SK-N-DZ (cell line): ENCODE measurements at places on chromosomes 11 and 22.

- no peak for DNase-seq
Observed at GRCh38 chr22:19715188-19715930, 1.1 kb downstream of the SEPTIN5 start.

- DNase-seq, result no peak
Observed at GRCh38 chr11:62543680-62544444, 2.7 kb downstream of the AHNAK start.

DNA sequence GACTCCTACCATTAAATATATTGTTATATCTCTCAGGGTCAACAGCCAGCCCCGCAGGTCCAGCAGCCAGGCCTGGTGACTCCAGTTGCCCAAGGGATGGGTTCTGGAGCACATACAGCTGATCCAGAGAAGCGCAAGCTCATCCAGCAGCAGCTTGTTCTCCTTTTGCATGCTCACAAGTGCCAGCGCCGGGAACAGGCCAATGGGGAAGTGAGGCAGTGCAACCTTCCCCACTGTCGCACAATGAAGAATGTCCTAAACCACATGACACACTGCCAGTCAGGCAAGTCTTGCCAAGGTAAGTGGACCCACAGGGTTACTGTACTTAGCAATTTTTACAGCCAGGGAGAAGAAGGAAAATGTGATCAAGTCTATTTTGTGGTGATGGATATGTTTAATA is 35.1 kb downstream of the EP300 start:
- DNase-seq, result no peak

- no peak for DNase-seq
Observed at GRCh38 chr11:96367342-96367741, 22.4 kb downstream of the CCDC82 start.

DNA sequence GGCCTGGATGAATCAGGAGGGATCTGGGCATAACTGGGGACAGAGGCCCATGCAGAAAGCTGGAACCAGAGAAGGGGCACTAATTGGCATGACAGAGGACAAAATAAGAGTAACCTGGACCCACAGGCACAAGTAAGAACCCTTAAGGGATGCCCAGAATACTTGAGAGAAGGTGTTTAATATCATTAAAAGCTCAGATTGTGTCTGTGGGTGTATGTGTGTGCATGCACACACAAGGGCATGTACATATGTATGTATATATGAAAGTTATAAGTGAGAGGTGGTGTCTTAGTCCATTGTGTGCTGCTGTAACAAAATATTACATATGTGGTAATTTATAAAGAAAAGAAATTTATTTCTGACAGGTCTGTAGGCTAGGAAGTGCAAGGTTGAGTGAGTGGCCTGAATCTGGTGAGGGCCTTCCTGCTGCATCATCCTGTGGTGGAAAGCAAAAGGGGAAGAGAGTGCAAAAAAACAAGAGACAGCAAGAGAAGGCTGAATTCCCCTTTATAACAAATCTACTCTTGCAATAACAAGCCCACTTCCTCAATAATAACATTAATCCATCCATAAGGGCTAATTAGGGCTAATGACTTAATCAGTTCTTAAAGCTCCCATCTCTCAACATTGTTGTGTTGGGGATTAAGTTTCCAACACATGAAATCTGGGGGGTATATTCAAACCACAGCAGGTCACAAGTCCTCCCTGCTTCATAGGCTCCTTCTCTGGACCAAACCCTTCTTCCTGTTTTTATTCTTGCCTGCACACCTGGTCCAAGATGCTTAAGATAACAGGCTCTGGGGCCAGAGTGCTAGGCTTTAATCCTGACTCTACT is 68.3 kb upstream of the POU2AF2 start:
- no peak for DNase-seq
